ENCODE measurements at places on chromosomes 13 and 19.

GRCh38 chr19:10010247-10010691, at the start of gene COL5A3:
Gene COL5A3 (minus strand): TSS chr19:10010504. CDS start chr19:10010385, 119 bp downstream.
- DNase-seq: no peak

- DNase-seq: no peak
Observed at GRCh38 chr19:23346696-23347095, 48.6 kb downstream of the ZNF91 start.

DNA sequence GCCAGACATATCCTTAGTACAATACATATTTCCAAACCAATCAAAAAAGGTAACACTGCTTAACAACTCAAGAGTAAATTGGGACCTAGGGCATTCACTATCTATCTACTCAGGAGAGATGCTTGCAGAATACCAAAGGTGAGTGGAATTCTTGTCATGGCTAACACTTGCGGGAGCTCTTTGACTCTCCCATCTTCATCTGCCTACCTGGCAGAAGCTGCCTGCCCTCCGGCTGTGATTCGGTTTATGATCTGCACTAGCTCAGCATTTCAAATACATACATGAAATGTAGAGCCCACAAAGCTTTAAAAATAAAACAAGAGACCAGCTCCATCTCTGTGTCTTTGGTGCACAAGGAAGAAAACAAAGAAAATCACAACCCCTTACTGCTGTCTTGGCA, 127.3 kb downstream of the STARD13 start:
- no peak for DNase-seq

- DNase-seq: no peak
Observed at GRCh38 chr13:48985756-48986155, 10.0 kb downstream of the FNDC3A start.

DNA sequence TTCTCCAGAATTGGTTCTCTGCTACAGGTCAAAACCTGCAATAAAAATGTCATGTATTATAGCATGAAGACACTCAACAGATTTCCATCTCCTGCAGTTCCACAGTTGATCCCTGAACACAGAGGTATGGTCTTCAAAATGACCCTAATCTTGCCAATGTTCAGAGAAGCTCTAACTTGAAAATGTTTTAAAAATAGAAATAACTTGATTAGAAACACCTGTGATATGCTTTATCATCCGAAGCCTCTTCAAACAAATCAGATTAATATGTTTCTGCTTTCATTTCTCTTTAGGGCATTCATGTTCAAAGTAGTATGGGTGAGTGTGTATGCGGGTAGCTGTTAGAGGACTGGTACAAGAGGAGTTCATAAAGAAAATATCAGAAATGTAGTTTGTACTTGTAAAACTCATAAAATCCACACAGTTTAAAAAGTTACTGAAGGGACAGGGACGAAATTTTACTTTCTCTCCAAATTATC, 60.4 kb downstream of the KCNRG start:
- DNase-seq: no peak

GRCh38 chr19:45972081-45972946, 1.4 kb downstream of the NOVA2 start:
- DNase-seq: peak; percentile 32

GRCh38 chr19:46813839-46814358, 25.5 kb upstream of the SLC1A5 start:
- DNase-seq: no peak

GRCh38 chr19:39083599-39083982, 577 bp upstream of the ACP7 start:
- no peak for DNase-seq

GRCh38 chr19:4802711-4803110, 11.2 kb downstream of the FEM1A start:
- DNase-seq: no peak

- DNase-seq: no peak
Observed at GRCh38 chr13:103066781-103067345, 646 bp upstream of the SLC10A2 start.

GRCh38 chr13:26847281-26847680, 86.7 kb upstream of the GPR12 start:
- no peak for DNase-seq
